ENCODE measurements at places on chromosomes 12 and 14. TPM values are rescaled to one million over a fixed set of nuclear protein-coding genes. Genes with fewer than 3 reads are reported as not detected.

Gene KRT73
- total RNA-seq, result not detected

Gene CNPY2
- total RNA-seq, result 65.2 TPM

Gene CHGA
- not detected for total RNA-seq

Gene SYNE3
- 5.0 TPM for total RNA-seq

Gene DBX2
- total RNA-seq, result not detected

Gene MUCL1
- total RNA-seq, result not detected

Gene KRT79
- not detected for total RNA-seq

All from IMR-90 (cell line).